ENCODE measurements at places on chromosomes 3 and 15.

GRCh38 chr15:68781766-68782588 is 38.7 kb downstream of the ANP32A start:
- peak; percentile 16 for DNase-seq

DNA sequence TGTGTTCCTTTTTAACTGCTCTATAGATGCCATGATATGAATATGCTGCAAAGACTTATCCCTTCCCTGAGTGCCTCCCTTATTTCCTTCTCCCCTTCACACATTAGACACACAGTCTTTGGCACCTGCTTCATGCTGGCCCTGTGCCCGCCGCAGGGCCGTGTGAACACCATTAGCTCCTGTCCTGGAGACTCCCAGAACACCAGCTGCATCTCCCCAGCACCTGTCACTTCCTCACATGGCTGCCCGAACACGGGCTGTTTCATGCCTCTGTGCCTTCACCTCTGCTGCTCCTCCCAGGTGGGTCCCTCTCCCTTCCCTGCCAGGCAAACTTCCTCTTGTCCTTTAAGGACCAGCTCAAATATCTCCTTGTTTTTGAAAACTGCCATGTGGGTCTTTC is 40.5 kb upstream of the SEC13 start:
- no peak for DNase-seq

DNA sequence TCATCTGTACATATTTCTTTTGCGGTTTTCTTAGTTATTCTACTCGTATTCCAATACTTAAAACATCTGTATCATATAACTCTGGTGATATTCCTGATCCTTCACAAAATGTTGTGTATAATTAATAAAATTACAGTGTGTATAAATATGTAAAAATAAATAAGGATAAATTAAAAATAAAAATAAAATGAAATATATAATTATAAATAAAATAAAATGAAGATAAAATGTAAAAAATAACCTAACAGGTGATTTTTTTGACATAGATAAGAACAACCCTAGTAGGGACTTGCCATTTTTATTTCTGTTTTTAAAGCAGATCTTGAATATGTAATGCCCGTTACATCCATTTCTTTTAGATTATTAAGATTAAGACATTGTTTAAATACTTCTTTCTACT is 25.6 kb downstream of the IL1RAP start:
- no peak for DNase-seq

GRCh38 chr3:21789730-21790129 is 38.7 kb upstream of the ZNF385D start:
- DNase-seq, result no peak

GRCh38 chr3:46361408-46362283 is 7.7 kb downstream of the CCR2 start:
- DNase-seq, result no peak

DNA sequence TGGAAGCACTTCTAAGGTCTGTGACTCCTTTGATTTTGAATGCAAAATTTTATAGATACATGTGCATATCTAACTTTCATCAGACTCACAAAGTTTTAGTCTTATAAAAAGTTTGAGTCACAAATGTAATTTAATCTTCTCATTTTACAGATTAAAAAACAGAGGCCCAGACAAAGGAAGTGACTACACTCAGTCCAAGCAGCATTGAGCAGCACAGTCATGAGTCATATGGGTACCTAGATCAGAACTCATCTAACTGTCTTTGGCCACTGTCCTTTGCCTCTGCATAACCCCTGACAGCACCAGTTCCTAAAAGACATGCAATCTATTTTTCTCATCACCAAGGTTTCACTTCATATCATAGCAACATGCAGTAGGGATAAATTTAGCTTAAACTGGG is 210.7 kb upstream of the KCNH8 start:
- DNase-seq, result no peak

- no peak for DNase-seq
Observed at GRCh38 chr3:107218864-107219269, 158.4 kb upstream of the CCDC54 start.

DNA sequence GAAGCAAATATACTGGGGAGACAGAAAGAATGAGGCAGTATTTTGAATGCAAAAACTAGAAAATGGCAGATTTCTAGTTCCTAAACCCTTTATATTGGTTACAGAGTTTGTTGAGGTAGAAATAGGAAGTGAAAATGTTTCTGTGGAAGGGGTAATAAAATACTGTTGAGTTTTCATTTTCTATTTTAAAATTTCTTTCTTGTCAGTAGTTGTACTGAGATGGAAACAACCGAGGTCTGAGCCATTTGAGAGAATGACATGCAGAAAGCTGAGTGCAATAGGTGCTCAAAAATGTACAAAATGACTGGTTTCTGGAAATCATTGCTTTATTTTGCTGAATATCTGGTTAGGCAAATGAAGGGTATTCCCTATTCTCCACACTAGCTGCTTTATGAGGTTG is 361.4 kb downstream of the CHL1 start:
- no peak for DNase-seq

DNA sequence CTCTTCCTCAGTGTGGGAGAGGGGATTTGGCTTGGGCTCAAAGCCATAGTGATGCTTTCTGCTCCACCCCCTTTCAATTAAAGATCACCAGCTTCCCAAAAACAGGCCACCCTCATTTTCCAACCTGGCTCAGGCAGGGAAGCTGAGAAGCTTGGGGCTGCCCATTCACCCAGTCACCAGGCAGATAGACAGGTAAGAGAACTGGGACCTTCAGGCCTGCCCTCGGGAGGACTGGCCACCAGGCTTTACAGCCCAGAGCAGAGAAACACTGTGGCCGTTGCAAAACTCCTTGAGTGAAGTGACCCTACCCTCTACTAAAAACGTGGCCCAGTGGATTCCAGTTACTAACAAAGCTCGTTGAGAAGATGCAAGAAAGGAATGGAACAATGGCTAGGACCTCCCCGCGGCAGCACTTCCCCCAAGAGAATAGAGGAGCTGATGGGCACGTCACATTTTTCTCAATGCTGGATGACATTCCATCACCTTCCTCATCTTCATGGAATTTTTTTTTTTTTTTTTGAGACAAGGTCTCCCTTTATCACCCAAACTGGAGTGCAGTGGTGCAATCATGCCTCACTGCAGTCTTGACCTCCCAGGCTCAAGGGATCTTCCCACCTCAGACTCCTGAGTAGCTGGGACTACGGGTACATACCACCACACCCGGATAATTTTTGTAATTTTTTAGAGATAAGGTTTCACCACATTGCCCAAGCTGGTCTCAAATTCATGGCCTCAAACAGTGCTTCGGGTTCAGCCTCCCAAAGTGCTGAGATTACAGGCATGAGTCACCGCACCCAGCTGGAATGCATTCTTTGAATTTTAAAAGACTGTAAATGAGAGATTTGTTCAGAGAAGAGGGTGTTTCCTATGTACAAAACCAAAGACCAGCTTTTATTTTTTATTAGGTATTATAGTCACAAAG is 37.9 kb downstream of the LIPC start:
- no peak for DNase-seq

- no peak for DNase-seq
Observed at GRCh38 chr3:172546105-172546504, 22.9 kb upstream of the TNFSF10 start.

DNA sequence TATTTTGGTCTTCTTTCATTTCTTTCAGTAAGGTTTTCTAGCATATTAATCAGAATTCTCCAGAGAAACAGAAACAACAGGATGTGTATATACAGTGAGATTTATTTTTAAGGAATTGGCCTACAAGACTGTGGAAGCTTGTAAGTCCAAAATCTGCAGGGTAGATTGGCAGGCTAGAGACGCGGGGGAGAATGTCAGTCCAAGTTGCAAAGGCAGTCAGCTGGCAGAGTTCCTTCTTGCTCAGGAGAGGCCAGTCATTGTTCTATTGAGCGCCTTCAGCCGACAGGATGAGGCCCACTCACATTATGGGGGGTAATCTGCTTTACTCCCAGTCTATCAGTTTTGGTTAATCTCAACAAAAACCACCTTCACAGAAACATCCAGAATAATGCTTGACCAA is 133.4 kb upstream of the UBE3A start:
- no peak for DNase-seq

- no peak for DNase-seq
Observed at GRCh38 chr15:68695061-68695595, 116.3 kb downstream of the CORO2B start.

GRCh38 chr3:55731741-55732140 is 244.6 kb upstream of the WNT5A start:
- DNase-seq, result no peak

DNA sequence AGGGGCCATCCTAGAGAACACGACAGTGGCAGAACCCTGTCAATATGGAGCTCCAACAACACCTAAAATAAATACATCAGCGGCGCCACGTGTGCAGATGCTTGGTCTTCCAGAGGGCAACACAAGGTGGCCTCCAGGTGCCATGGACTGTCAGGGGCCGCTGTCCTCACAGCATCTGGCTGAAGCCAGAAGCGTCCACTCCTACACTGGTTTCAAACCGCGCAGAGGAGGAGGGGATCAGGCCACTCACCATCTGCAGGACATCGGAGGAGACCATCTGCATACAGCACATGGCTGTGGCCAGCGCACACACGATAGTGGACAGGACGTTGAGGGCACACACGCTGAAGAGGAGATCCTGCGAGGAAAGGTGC is 118.2 kb downstream of the NSMCE3 start:
- DNase-seq, result no peak

- DNase-seq, result no peak
Observed at GRCh38 chr3:70984776-70985482, 598.6 kb downstream of the FOXP1 start.

- peak; percentile 39 for DNase-seq
Observed at GRCh38 chr3:187746442-187747281, 1.4 kb upstream of the BCL6 start.

DNA sequence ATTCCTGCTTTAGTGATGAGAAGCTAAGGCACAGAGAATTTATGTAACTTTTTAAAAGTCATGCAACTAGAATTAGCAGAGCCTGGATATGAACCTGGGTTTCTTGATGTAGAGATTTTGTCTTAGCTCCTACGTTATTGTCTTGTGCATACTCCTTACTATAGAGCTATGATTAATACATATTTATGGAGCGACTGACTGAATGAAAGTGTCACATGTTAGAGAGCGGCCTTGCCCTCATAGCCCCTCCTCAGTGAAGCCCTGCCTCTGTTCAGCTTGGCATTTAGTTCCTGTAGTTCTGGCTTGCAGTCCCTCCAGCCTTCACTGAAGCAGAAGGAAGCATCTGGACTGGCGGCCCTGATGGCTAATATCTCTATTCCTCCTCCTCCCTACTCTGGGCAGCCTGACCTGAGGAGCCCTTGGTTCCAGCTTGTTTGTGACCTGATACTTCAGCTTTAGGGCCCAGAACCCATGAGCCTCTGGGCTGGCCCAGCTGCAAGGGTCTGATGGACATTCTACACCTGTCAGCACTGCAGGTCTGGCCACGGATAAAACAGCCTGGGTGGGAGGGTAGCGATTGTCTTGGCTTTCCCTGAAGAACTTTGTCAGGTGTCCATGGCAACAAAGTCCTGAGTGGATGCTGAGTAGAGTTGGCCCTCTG is 13.4 kb upstream of the AGBL1 start:
- DNase-seq, result no peak

- no peak for DNase-seq
Observed at GRCh38 chr3:37997791-37998370, 7.3 kb downstream of the VILL start.

GRCh38 chr15:99185414-99186130 is 63.8 kb downstream of the TTC23 start:
- no peak for DNase-seq

DNA sequence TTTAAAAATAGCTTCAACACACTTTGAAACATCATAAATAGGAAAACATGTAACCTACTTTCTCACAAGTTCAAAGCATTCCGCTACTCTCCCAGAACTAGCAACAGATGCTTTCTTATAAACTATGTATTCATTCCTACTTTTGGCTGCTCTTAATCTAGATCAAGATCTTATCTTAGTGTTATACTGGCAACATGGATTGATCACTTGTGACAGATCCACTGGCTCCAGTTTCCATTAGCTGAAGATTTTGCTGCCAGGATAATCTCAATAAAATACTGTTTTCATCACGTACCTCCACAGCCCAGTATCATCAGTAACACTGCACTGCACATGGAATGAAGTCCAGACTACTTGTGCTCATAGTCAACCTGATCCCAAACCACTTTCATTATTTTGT is 491.7 kb upstream of the AGTR1 start:
- no peak for DNase-seq

DNA sequence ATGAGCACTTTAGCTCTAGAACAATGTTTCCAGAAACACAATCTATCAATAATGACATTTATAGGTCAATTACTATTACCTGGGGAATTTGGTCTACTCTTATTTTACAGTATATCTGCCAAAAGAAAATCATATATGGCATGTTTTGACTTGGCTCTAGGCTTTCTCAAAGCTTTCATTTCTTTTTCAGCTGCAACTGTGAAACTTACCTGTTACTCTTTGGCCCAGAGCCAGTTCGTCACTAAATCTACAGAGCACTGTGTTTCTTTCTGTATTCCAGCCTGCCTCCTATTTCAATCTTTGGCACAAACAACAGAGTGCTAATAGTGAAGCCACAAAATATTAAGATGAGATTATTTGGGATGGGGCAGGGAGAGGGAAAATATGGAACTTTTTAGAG is 76.0 kb downstream of the P2RY1 start:
- DNase-seq, result no peak

DNA sequence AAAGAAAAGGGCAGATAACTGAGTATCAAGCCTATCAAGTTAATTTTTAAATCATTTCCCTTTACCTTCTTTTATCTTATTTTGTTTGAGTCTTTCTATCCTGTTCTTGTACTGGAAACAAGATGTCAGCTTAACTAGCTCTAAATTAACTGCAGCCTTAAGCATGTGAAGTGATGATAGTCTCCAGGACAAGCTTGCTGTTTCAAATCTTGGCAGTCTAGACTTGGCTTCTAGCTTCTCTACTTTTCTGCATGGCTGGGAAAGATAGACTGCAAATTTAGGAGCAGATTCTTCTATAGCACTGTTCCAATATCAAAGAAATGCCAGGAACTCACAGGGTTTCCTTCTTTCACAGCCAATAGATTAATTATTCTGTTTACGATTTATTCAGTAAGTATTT is 1034.4 kb downstream of the TUSC7 start:
- no peak for DNase-seq

- DNase-seq, result no peak
Observed at GRCh38 chr15:89231832-89232231, 10.5 kb upstream of the RLBP1 start.

- DNase-seq, result no peak
Observed at GRCh38 chr15:27241943-27242342, 271.0 kb downstream of the GABRG3 start.

DNA sequence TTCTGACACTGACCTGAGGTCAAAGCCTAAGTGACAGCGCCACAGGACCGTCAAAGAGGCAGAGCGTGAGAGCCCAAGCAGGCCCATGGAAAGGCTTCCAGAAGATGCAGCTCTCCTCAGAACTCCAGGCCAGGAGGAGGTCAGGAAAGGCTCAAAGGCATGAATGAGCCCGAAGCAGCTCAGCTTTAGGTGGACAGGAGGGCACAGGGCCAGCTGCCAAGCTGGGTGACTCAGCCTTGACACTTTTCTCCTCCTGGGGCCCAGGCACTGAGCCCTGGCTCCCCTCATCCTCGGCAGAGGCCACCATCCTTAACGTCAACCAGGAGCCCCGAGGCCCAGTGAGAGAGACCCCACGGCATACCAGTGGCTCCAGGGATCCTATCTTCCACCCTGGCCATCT is 62.9 kb downstream of the ADCY5 start:
- DNase-seq, result no peak

Data from CD4-positive, alpha-beta T cell treated with Interleukin-10 for 1 hour (primary cell).